ENCODE measurements at places on chromosomes 5 and 9. TPM values are rescaled to one million over a fixed set of nuclear protein-coding genes. Genes with fewer than 3 reads are reported as not detected.
A peak's percentile ranks its signal among the peaks of the same experiment; 100 is the strongest.

- no peak for DNase-seq
Observed at GRCh38 chr9:77847059-77847499, 184.5 kb downstream of the GNAQ start.

DNA sequence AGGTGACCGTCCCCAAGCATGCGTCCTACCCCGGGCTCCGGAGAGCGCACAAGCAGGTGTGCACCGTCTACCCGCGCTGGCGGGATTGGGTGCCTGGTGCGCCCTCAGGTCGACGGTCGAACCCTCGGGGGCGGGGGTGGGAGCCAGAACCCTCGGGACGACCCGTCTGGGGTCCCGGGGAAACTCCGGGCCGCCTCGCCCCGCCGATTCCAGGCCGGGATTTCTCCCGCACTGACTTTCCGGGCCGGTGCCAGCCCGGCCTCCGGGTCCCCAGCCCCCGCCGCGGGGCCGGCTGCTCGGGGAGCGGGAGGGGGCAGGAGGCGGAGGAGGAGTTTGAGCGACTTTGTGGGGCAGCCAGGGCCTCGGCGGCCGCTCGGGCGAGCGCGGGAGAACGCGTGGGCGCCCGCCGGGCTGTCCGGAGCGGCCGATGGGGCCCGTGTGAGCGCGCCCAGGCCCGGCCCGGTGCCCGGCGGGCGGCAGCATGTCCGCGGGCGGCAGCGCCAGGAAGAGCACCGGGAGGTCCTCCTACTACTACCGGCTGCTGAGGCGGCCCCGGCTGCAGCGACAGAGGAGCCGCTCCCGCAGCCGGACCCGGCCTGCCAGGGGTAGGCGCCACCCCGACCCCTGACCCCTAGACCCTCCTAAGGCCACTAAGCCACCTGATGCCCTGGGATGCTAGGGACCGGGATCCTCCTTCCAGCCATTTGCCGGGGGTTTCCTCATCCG, at the start of gene DAB2IP:
Gene DAB2IP (plus strand): TSS at position 340 of the 726 bp plus-strand sequence. CDS start 142 bp downstream, at position 482.
- DNase-seq: peak; percentile 72

The CCDC127 gene
- 2.8 TPM for total RNA-seq

- DNase-seq: no peak
Observed at GRCh38 chr5:81428861-81429260, 34.9 kb upstream of the ACOT12 start.

The TNC gene
- 45.4 TPM for total RNA-seq

DNA sequence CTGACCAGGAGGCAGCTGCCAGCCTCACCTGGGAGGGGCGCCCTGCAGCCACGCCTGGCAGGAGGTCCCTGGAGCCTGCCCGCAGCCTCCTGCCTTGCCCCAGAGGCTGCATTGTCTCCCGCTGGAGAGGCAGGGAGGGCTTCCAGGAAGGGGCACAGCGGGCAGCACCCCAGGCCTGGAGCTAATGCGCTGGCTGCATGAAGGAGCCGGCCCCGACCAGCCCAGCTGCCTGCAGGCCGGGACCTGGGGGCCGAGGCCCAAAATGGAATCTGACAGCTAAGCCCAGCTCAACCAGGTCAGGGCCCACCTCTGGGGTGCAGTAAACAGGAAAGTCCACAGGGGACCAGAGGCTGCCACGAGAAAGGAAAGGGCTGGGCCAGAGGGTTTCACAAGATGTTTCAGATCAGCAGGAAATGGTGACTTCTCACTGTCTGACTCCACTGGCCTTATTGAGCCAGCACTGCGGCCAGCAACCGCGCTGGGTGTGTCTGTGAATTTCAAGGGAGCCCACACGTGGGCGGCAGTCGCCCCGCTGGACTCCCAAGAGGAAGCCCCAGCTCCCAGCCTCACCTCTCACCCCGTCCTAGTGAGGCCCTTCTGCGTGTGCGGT, 18.6 kb upstream of the NOTCH1 start:
- peak; percentile 93 for DNase-seq

GRCh38 chr5:6583049-6583880, 49.6 kb downstream of the NSUN2 start:
- no peak for DNase-seq

- peak; percentile 71 for DNase-seq
Observed at GRCh38 chr5:132094393-132095076, 20.9 kb downstream of the CSF2 start.
